ENCODE measurements at places on chromosomes 5 and 9.

- DNase-seq: no peak
- H3K27me3 ChIP-seq: no peaks in the 10 kb centered on the region
- no peak overlapping the region for H3K4me3 ChIP-seq
- no peaks in the 10 kb centered on the region for H3K4me1 ChIP-seq
- H3K27ac ChIP-seq: no peak overlapping the region
Measured at GRCh38 chr5:90338712-90339372, 70.7 kb downstream of the CETN3 start.

GRCh38 chr5:152372875-152373274 lies 32.2 kb downstream of the NMUR2 start:
- H3K4me1 ChIP-seq: no peaks in the 10 kb centered on the region
- no peaks in the 10 kb centered on the region for H3K36me3 ChIP-seq
- H3K4me3 ChIP-seq: no peak overlapping the region
- no peak for DNase-seq
- no peaks in the 10 kb centered on the region for H3K27me3 ChIP-seq

- no peaks in the 10 kb centered on the region for H3K27me3 ChIP-seq
- H3K36me3 ChIP-seq: peaks cover 34% of the 10 kb centered on the region
- H3K4me3 ChIP-seq: no peak overlapping the region
- DNase-seq: no peak
Measured at GRCh38 chr5:112794410-112794809, 56.7 kb downstream of the APC start.

DNA sequence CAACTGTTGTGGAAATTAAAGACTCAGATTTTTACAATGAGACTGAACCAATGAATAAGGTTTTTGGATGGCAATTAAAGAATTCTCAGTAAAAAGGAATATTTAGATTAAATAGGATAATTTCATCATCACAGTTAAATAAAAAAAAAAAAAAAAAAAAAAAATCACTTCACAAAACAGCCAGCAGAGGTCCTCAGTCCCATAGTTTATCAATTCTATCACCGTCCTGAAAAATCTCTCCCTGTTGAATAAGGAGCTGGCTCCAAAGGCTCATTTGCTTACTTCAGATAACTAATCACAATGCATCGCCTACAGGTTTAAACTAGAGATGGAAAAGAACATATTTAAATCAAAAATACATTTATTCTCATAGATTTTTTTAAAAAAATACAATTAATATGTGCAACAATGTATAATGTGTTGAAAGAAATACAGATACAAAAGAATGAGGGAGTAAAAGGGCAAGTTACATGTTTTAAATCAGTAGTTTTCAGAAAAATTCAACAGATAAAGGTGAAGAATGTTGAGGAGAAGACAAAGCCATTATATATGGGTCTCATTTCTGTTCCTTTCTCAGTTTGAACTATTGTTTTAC lies 175.8 kb upstream of the CHD1 start:
- no peak overlapping the region for H3K4me3 ChIP-seq
- no peak for DNase-seq
- no peaks in the 10 kb centered on the region for H3K4me1 ChIP-seq
- H3K36me3 ChIP-seq: no peaks in the 10 kb centered on the region

GRCh38 chr9:89513837-89514236 lies 15.9 kb upstream of the SEMA4D start:
- no peaks in the 10 kb centered on the region for H3K4me1 ChIP-seq
- no peak for DNase-seq
- H3K27ac ChIP-seq: no peak overlapping the region
- no peaks in the 10 kb centered on the region for H3K36me3 ChIP-seq
- no peak overlapping the region for H3K4me3 ChIP-seq

GRCh38 chr5:109996246-109996645 lies 306.5 kb downstream of the MAN2A1 start:
- H3K4me3 ChIP-seq: no peak overlapping the region
- H3K27me3 ChIP-seq: no peaks in the 10 kb centered on the region
- no peaks in the 10 kb centered on the region for H3K36me3 ChIP-seq
- DNase-seq: no peak
- H3K27ac ChIP-seq: peak overlapping the region; percentile 55
- H3K4me1 ChIP-seq: peaks cover 21% of the 10 kb centered on the region

DNA sequence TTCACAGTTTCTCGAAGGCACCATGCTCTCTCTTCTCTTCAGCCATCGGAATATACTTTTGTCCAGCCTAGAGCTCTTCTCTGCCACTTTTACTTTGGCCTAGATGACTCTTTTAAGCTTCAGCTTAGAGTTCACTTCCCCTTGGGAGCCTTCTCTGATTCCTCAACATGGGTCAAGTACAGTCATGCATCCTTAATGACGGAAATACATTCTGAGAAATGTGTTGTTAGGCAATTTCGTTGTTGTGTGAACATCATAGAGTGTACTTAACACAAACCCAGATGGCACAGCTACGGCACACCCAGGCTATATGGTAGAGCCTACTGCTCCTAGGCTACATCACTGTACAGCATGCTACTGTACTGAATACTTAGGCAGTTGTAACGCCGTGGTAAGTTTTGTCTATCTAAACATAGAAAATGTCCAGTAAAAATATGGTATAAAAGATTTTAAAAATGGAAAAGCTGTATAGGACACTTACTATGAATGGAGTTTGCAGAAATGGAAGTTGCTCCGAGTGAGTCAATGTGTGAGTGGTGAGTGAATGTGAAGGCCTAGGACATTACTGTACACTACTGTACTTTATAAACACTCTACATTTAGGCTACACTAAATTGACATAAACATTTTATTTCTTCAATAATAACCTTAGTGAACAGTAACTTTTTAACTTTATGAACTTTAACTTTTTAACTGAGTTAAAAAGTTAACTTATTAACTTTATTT lies 15.1 kb upstream of the TNFSF15 start:
- no peaks in the 10 kb centered on the region for H3K36me3 ChIP-seq
- no peak for DNase-seq
- no peak overlapping the region for H3K27ac ChIP-seq
- H3K27me3 ChIP-seq: no peaks in the 10 kb centered on the region
- H3K4me1 ChIP-seq: no peaks in the 10 kb centered on the region

DNA sequence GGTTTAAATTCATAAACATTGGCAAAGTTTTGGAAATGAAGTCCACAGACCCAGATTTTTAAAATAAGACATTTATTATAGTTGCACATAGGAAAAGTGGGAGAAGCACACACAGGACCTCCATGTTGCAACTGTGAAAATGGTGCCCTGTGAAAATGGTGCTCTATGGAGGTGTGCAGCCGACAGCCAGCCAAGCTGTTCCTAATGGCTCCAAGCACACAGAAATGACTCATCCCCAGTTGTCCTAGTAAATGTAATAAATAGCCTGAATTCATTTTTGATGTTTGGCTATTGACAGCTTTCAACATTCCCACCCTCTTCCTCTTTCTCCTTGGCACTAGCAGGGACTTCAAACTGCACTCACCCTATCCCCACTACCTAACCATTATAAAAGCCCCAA lies 590.9 kb downstream of the CAAP1 start:
- no peaks in the 10 kb centered on the region for H3K27me3 ChIP-seq
- no peak for DNase-seq
- no peaks in the 10 kb centered on the region for H3K4me1 ChIP-seq

- DNase-seq: no peak
- no peak overlapping the region for H3K4me3 ChIP-seq
- peaks cover 5% of the 10 kb centered on the region for H3K4me1 ChIP-seq
- no peak overlapping the region for H3K27ac ChIP-seq
- no peaks in the 10 kb centered on the region for H3K27me3 ChIP-seq
- no peaks in the 10 kb centered on the region for H3K36me3 ChIP-seq
Measured at GRCh38 chr9:96871176-96871575, 16.9 kb upstream of the ZNF782 start.

- H3K4me1 ChIP-seq: no peaks in the 10 kb centered on the region
- H3K27ac ChIP-seq: no peak overlapping the region
- H3K36me3 ChIP-seq: no peaks in the 10 kb centered on the region
- DNase-seq: no peak
Measured at GRCh38 chr5:13945271-13945670, 783 bp upstream of the DNAH5 start.

DNA sequence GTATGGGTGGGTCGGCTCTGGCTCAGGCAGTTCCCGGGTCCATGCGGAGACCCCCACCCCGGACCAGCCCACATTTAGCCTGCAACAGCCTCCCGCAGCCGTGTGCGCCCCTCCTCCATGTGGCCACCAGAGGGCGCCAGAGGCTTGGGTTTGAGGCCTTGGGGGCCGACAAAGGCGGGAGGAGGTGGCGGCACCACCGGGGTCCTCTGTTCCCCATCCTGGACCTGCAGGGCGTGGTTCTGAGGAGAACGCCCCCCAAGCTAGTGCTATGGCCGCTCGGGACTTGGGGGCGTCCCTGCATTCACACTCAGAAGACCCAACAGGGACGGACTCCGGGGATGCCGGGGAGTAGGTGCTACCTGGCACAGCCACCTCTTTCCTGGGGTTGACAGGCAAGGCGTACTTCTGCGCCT lies 16.5 kb downstream of the ASS1 start:
- no peak overlapping the region for H3K4me3 ChIP-seq
- no peak overlapping the region for H3K27ac ChIP-seq
- DNase-seq: no peak
- no peaks in the 10 kb centered on the region for H3K27me3 ChIP-seq
- no peaks in the 10 kb centered on the region for H3K4me1 ChIP-seq

DNA sequence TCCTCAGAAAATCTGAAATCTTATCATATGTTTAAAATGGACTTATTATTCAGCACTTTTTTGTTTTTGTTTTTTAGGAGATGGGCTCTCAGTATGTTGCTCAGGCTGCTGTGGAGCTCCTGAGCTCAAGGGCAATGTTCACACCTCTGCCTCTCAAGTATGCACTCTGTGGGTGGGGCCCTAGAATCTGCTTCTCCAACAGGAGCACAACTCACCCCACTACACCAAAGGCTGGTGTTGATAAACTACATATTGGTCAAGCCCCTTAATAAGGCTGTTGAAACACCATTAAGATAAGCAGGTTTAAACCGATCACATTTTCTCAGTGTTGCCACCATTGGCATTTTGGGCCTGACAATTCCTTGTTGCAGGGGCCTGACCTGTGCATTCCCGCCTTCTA lies 131.6 kb downstream of the FANCC start:
- no peaks in the 10 kb centered on the region for H3K36me3 ChIP-seq
- H3K4me1 ChIP-seq: peaks cover 18% of the 10 kb centered on the region
- DNase-seq: no peak
- no peaks in the 10 kb centered on the region for H3K27me3 ChIP-seq

- H3K4me3 ChIP-seq: no peak overlapping the region
- peaks cover 13% of the 10 kb centered on the region for H3K4me1 ChIP-seq
- H3K27me3 ChIP-seq: no peaks in the 10 kb centered on the region
- H3K27ac ChIP-seq: no peak overlapping the region
Measured at GRCh38 chr9:91060520-91061343, 259.1 kb downstream of the SYK start.

GRCh38 chr5:127924606-127925005 lies 159.0 kb upstream of the SLC12A2 start:
- H3K27ac ChIP-seq: no peak overlapping the region
- no peak overlapping the region for H3K4me3 ChIP-seq
- H3K36me3 ChIP-seq: no peaks in the 10 kb centered on the region
- no peak for DNase-seq
- no peaks in the 10 kb centered on the region for H3K4me1 ChIP-seq

DNA sequence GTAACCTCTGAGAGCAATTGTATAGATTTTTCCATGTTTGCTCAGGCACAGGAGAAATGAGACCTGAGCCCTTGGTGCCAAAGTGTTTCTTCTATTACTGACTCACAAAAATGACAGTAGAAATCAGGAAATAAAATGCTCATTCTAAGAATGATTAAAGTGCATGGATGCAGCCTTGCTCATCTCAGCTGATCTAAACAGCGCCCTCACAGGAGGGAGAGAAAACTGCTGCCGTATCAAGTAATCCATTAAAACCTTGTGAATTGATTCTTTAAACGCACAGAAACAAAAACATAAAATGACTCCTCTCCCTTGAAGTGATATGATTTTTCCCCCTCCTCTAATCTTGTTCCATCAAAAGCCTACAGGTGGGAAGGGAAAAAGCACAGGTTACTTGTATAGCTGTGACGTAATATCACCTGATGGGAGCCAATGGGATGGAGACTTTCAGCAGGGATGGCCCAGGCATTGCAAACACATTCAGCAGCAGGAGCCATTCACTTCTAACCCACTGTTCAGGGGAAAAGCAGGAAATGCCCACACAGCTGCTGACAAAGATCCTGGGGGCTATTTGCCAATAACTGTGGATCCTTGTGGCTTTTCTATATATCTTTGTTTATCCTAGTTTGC lies 76.7 kb downstream of the PLCXD3 start:
- H3K4me3 ChIP-seq: no peak overlapping the region
- DNase-seq: no peak
- no peaks in the 10 kb centered on the region for H3K36me3 ChIP-seq
- H3K4me1 ChIP-seq: no peaks in the 10 kb centered on the region

- H3K36me3 ChIP-seq: peaks cover 3% of the 10 kb centered on the region
- H3K27ac ChIP-seq: no peak overlapping the region
- no peak overlapping the region for H3K4me3 ChIP-seq
- DNase-seq: no peak
Measured at GRCh38 chr9:114606597-114607207, 4.4 kb upstream of the TMEM268 start.

DNA sequence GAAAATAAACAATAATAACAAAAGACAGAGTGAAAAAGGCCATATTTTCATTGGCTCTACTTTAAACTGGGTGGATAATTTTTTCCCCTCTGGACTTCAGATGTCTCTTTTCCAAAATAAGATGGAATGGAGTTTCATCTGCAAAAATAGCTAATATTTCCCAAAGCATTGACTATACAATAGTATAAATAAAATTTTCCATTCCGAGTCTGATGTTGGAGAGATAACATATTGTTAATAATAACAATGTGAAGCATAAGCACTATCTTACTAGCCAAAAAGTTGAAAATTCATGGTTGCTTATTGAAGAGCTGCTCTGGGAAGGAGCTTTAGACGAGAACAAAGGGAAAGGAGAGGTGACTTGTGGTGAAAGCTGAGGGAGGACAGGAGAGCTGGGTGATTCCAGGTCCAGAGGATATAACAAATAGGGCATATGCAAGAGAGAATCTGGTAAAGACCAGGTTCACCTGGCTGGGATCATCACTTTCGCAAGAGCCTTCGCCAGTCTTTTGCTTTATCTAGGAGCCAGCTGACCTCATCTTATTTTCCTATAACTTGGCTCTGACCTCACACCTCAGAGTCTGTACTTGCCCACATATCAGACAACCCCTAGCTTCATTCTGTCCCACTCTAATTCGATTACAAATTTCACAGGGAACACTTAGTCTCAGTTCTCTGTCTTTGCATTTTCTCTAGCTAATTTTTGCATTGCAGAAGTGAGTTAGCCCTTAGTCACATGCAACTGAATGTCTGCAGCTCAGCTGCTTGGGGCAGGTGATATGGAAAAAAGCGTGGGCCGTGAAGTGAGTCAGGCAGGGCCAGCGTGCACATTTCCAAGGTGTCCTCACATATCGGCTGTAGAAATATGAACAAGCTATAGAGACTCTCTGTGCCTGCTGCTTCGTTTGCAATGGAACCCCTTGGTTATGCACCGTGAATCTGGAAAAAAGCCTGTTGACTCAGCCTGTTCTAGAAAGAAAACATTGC lies 7.6 kb upstream of the ZNF474 start:
- no peaks in the 10 kb centered on the region for H3K27me3 ChIP-seq
- H3K4me1 ChIP-seq: no peaks in the 10 kb centered on the region
- DNase-seq: no peak

GRCh38 chr9:137916540-137916939 lies 39.0 kb downstream of the CACNA1B start:
- no peak for DNase-seq
- no peak overlapping the region for H3K4me3 ChIP-seq
- H3K27ac ChIP-seq: no peak overlapping the region
- no peaks in the 10 kb centered on the region for H3K4me1 ChIP-seq
